ENCODE measurements at places on chromosomes 6 and 20.

DNA sequence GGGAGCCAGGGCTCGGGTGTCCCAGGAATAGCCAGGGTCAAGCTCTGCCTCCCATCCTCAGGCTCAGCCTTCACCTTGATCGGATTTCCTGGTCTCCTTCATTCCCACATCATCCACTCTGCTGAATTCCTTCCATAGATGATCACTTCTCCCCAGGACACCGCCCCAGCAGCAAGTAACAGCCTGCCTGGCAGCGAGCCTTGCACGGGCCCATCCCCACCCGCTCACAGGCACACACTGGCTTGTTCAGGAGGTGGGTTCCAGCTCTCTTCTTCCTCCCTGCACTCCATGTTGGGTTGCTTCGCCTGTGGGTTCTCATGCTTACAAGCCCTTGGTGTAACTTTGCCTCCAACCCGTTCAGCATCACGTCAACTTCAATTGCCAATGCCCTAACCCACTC lies 113.0 kb upstream of the IYD start:
- no peak for DNase-seq

DNA sequence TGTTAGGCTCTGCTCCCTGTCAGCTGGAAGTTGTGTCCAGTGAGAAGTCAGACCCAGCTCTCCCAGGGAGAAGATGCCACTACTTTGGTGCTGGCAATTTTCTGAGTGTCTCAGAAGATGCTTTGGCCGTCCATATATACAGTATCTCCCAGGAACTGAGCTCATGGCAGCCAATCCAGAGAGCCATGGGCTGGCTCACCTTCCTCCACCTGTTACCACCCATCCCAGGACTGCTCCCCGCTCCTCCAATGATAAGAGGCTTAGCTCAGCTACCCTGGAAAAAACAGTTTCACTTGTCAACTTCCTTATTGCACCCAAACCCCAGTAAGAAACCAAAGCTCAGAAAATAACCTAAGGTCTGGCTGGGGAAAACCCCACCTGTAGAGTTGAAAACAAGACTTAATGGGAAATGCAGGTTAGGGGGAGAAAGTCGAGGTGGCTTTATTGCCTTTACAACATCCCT lies at the start of gene BNIP5:
Gene BNIP5, minus strand, starts transcription at position 110 of the 463 bp plus-strand sequence. CDS start 6,198 bp downstream, outside the sequence.
- DNase-seq, result no peak

DNA sequence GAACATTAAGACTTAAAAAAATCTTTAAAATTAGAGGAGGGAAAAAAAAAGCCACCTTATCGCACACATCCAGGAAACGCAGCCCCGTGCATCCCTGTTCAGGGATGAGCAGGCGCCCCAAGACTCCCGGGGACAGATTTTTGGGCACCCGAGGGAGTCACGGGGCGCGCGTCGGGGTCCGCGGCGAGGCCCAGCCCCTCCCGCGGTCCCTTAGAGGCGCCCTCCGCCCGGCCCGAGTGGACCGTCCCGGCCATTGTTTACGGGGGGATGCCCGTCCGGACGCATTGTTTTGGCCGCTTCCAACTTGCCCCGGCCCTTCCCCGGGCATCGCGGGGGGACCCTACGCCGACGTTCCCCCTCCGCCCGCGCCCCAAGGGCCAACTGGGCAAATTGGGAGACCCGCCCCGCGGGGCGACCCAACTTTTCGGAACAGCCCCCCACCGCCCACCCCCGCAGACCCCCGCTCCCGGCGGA lies 610 bp downstream of the ZNF217 start:
- no peak for DNase-seq

- DNase-seq, result no peak
Measured at GRCh38 chr20:19440660-19441527, 228.5 kb downstream of the SLC24A3 start.

DNA sequence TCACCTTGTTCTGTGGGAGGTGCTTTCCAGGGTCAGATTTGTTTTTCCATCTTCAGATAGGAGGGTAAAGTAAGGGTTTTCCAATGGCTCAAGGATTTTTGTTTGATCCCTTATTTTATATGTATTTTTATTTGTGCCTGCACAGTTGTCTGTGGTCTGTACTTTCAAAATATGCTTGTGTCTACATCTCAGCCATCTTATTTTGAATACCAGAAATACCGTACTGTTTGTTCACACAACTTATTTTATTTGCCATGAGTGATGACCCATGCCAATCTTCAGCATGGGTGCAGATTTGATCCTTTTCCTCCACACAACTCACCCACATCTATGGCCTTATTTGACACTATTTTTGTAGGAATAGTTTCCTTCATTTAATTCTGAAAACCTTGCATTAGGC lies 72.2 kb upstream of the PTCHD4 start:
- DNase-seq, result no peak

DNA sequence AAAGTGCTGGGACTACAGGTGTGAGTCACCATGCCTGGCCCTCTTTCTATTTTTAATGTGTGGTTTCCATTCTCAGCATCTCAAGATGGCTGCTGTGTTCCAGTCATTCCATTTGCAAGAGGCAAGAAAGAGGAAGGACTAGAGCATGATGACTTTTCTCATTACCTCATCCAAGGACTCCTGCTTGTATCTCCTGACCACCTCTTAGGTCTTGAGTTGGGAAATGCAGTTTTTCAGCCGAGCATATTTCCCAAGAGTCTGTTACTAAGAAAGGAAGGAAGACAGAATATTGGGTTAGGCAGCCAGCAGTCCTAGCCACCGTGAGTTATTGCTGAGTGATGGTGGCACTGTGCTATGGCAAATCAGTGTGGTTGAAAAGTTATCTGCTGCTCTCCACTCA lies 108.4 kb upstream of the INSM1 start:
- DNase-seq, result no peak

DNA sequence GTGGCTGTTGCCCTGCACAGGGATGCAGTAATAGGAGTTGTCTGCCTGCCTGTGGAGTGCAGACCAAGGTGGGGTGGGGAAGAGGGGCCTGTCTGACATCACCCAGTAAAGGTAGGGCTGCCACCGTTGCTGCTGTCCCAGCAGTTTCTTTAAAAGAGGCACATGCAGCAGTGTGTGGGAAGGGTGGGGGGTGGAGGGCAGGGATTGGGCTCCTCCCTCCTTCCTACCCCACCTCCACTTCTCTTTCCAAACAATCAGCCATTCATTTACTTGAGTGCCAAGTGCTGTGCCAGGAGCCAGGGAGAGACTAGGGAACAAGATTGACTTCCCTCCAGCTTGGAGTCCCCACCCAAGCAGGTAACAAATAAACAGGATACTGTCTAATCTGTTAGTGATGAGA lies 66.8 kb upstream of the MYL9 start:
- no peak for DNase-seq

- peak; percentile 40 for DNase-seq
Measured at GRCh38 chr6:155646443-155646842, 190.8 kb upstream of the NOX3 start.

DNA sequence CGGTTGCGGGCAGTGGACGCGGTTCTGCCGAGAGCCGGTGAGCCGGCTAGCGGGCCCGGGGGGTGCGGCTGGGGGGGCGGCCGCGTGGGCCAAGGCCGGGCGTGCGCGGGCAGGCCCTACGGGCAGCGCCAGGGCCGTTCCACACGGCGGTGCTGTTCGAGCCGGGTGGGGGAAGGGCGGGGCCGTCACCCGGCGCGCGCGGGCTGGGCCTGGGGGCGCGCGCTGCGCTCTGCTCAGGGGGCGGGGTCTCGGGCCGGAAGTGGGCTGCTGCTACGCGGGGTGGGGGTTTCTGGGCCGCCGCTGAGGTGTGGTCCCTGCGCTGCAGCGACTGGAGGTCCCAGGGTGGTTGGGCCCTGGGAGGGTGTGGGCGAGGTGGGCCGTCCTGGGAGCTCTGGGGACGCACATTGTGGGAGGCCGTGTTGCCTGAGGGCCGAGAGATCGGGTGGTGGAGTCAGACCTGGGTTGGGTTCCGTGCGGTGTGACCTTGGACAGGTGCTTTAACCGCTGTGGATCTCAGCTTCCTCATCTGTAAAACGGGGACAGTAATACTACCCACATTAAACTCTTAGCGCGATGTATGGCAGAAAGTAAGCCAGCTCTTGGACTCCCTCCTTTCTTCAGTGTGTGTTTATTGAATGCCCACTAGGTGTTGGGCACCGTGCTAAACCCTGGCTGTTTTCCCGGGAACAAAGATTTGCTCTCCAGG lies 391 bp downstream of the MAPRE1 start:
- no peak for DNase-seq

DNA sequence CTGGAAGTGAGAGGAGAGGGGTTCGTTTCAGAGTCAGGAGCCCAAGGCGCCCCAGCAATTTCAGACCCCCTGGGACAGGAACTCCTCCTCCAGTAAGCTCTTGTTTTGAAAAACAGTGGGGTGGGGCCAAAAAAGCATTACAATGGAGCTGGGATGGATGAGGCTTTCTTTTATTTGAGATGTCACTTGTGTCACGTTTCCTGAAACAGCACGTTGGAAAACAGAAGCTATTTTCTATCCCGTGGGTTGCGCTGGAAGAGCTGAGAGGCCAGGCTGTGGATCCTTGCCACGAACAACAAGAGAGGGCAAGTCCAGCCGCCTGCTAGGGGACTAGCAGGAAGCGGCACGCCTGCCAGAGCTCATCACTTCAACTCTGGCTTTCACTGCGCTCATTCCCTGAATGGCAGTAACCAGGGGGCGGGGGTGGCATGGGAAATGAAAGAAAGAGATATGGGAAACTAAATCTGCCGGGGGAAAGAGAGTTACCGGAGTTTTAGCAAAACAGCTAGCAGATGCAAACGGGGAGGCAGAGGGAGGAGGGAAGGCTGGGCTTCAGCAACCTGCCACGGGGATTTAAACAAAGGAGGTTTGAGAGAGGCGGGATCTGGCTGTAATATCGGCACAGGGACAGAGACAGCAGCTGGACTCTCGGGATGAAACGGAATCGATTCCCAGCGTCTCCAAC lies 34.6 kb downstream of the GCNT2 start:
- peak; percentile 45 for DNase-seq

GRCh38 chr20:46400828-46401477 lies 5.5 kb downstream of the ELMO2 start:
- DNase-seq, result peak; percentile 80

- peak; percentile 37 for DNase-seq
Measured at GRCh38 chr6:138550346-138550767, 51.1 kb upstream of the NHSL1 start.

- DNase-seq, result no peak
Measured at GRCh38 chr20:542777-543368, 717 bp downstream of the CSNK2A1 start.

DNA sequence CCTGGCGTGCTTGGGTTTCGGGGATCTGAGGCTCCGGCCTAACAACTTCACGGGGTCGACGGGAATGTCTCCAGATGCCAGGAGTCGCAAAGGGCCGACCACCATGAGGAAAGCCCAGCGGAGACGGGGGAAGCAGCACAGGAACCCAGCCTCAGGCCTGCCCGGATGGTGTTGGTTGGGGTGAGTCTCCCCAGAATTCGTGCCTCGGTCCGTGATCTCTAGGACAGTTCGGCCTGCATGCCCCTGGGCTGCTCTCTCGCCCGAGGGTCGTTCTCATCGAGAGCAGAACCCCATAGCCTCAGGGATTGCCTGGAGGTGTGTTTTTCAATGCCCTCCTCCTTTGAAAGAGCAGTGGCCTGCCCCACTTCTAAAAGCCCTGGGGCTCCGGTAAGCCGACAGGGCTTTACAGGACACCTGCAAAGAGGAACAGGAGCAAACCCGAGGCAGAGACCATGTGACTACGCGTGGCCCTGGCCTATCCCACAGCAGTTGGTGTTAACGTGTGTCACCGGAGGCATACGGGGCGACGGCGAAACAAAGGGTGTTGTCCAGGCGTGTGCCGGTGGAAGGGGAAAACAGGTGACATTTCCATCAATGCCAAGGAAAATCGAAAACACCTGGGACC lies 973.1 kb upstream of the DEFB115 start:
- DNase-seq, result no peak

- DNase-seq, result peak; percentile 88
Measured at GRCh38 chr6:72787391-72788031, 165.6 kb downstream of the KCNQ5 start.

- DNase-seq, result no peak
Measured at GRCh38 chr6:13827032-13827431, 12.7 kb upstream of the MCUR1 start.

GRCh38 chr6:55282115-55282514 lies 45.2 kb upstream of the GFRAL start:
- no peak for DNase-seq

DNA sequence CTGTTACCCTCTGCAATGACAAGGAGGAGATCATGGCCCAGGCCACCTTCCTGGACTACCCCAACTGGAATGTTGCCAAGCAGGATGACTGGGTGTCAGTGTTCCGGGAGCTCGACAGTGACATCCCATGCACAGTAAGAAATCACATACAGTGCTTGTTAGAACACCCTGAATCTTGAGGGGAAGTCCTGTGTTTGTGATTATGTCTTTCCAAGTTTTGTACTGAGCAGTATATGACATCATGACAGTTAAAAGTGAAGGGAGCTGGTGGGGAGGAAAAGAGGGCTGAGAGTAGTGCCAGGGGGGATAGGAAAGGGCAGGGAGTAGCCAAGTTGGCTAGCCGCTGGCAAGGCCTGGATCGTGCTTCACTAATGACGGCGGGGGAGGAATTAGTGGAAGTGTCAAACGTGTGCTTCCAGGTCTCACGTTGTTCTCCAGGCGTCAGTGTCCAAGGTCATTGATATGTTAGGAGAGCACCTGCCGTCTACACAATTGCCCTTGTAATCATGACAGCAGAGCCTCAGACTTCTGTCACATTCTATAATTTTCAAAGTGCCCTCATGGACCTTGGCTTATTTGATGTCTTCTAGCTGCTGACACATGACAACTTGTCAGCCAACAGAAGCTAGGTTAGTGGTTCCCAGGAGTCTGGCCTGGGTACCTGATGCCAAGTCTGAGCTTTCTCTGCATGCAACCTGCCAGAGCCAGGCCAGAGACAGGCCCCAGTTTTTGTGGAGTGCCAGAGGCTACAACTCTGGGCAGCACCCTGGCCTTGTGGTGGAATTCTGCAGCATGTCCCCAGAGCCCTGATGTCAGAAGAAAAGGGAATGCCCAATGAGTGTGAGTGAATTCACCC lies 18.8 kb downstream of the CFAP61 start:
- DNase-seq, result no peak

DNA sequence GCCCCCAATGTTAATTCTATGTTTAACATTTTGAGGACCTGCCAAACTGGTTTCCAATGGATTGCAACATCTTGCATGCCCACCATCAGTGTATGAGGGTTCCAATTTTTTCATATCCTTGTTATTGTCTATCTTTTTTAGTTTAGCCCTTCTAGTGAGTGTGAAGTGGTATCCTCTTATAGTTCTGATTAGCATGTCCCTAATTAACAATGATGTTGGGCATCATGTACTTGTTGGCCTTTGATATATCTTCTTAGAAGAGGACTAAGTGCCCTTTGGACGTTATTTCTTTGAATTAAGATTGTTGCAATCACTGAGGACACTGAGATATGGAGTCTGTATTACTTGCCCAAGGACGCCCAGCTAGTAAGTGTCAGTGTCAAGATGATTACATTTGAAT lies 22.3 kb downstream of the GCNT2 start:
- DNase-seq, result no peak

- DNase-seq, result no peak
Measured at GRCh38 chr6:14086701-14087100, 30.9 kb upstream of the CD83 start.

DNA sequence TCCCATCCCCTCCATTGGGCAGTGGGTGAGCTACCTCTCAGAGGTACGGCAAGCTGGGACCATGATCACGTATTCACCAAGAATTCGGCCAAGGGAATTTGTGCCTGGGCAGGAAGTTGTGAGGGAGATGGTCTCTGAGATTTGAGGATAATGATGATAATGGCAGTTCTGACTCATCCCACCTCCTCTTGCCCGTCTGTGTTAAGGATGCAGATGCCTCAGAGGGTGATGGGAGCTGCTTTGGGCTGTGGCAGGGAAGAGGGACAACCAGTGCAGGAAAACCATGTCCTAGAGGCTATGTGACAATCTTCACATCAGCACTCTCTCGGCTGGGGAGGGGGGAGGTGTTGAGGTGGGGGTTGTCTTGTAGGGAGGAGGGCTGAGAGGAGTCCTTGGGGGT lies 4.3 kb downstream of the TGM6 start:
- no peak for DNase-seq

All from fibroblast of gingiva (primary cell).